Ascending aorta (tissue), 2 donors: ENCODE measurements at places on chromosomes 5 and 9.
A peak's percentile ranks its signal among the peaks of the same experiment; 100 is the strongest.

- DNase-seq: no peak
- no peaks in the 10 kb centered on the region for H3K27me3 ChIP-seq
- H3K27ac ChIP-seq: no peak overlapping the region
- no peaks in the 10 kb centered on the region for H3K36me3 ChIP-seq
- no peaks in the 10 kb centered on the region for H3K4me1 ChIP-seq
Observed at GRCh38 chr5:88545338-88545737, 276.7 kb upstream of the TMEM161B start.

DNA sequence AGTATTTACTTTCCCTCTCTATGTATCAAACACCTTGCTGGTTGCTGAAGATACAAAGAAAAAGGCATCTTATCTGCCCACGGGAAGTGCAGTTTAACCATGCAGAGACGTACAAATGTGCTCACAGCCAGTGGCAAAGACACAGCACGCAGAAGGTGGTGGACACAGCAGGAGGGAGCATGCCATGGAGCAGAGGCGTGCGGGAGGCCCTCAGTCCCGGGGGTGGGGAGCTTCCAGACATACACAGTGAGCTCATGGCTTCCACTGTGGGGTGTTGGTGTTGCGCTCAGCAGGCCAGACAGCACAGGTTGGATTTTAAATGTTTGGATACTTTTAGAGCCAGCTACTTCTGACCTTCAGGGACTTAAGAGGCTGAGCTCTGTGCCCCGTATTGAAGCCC, 8.8 kb upstream of the BARX1 start:
- no peaks in the 10 kb centered on the region for H3K36me3 ChIP-seq
- H3K27me3 ChIP-seq: peaks cover 21% of the 10 kb centered on the region
- DNase-seq: peak; percentile 18
- H3K4me3 ChIP-seq: no peak overlapping the region
- peaks cover 13% of the 10 kb centered on the region for H3K4me1 ChIP-seq

- H3K27ac ChIP-seq: no peak overlapping the region
- no peaks in the 10 kb centered on the region for H3K4me1 ChIP-seq
- H3K27me3 ChIP-seq: no peaks in the 10 kb centered on the region
- no peak for DNase-seq
- H3K4me3 ChIP-seq: no peak overlapping the region
Observed at GRCh38 chr9:81390792-81391456, 298.4 kb downstream of the TLE1 start.

DNA sequence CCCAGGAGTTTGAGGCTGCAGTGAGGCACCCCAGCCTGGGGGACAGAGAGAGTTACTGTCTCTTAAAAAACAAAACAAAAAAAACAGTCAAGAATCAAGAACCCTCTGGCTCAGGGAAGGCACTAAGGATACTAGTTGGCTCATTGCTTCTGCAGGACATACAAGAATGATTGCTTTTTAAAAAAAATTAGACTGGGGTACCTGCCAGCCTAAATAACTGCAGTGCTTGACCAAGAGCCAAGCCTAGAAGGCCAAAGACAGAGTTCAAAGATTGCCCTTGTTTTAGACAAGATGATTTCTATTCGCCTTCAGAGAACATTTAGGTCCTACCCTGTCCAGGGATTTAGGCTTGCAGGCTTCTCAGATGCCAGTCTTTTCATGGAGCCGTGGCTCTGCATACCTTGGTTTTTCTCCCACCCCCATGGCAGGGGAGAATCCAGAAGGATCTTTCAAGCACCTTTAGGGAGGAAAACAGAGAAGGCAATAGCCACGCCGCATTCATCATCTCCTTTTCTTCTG, 93.7 kb upstream of the IL6ST start:
- DNase-seq: no peak
- no peak overlapping the region for H3K27ac ChIP-seq
- no peaks in the 10 kb centered on the region for H3K36me3 ChIP-seq
- no peaks in the 10 kb centered on the region for H3K27me3 ChIP-seq
- no peaks in the 10 kb centered on the region for H3K4me1 ChIP-seq

- no peaks in the 10 kb centered on the region for H3K4me1 ChIP-seq
- no peak overlapping the region for H3K27ac ChIP-seq
- no peak overlapping the region for H3K4me3 ChIP-seq
- no peaks in the 10 kb centered on the region for H3K27me3 ChIP-seq
- H3K36me3 ChIP-seq: no peaks in the 10 kb centered on the region
- no peak for DNase-seq
Observed at GRCh38 chr5:60131504-60131903, 238.0 kb upstream of the PDE4D start.

- H3K36me3 ChIP-seq: no peaks in the 10 kb centered on the region
- H3K4me3 ChIP-seq: no peak overlapping the region
- H3K27ac ChIP-seq: peak overlapping the region; percentile 82
- DNase-seq: no peak
- peaks cover 30% of the 10 kb centered on the region for H3K4me1 ChIP-seq
Observed at GRCh38 chr5:60520451-60521227, 179.3 kb downstream of the DEPDC1B start.

- no peaks in the 10 kb centered on the region for H3K27me3 ChIP-seq
- H3K4me3 ChIP-seq: no peak overlapping the region
Observed at GRCh38 chr5:82417776-82418607, 139.8 kb upstream of the RPS23 start.

GRCh38 chr9:95074632-95075031, 242.9 kb downstream of the FANCC start:
- H3K27me3 ChIP-seq: no peaks in the 10 kb centered on the region
- H3K27ac ChIP-seq: peak overlapping the region; percentile 95
- peaks cover 34% of the 10 kb centered on the region for H3K36me3 ChIP-seq
- peak; percentile 61 for DNase-seq
- peak overlapping the region; percentile 33 for H3K4me3 ChIP-seq

DNA sequence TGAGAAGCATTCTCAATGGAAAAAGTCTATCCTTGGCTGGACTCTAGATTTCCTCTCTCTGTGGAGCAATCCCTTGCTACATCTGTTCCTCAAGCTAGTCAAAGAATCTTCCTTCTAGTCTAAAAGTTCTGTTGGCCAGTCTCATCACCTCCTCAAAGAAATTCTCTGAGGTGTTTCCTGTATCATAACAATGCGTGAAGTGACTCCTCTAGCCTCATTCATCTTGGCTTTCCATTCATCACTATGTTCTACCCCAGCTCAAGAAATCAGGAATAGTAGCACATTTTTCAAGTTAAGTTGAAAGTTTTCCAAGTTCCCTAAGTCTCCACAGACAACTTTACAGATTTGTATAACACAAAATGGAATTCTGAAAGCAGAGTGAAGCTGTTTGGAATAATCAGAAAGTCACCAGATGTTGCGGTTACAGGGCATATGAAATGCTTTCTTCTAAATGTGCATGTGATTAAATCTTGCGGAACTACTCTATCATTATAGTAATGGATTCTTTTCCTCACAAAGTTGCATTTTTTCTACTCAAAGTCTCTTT, 176.6 kb upstream of the FREM1 start:
- H3K4me3 ChIP-seq: no peak overlapping the region
- H3K36me3 ChIP-seq: no peaks in the 10 kb centered on the region
- no peaks in the 10 kb centered on the region for H3K27me3 ChIP-seq
- H3K4me1 ChIP-seq: no peaks in the 10 kb centered on the region
- DNase-seq: no peak

DNA sequence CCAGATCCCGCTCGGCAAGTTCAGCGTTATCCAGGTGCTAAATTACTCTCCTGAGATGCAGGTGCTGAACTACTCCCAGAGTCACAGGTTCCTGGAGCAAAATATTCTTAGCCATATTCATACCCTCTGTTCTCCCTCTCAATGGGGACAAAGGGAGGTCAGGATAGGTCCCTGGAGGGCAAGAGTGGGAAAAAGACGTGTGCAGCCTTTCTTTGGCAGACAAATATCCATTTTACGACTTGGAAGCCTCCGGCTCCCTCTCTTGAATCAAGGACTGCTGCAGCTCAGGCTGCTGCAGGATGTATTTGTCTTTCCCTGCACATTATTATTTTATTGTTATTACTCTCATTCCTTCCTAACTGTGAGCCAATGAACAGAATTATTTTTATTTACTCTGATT, 590.2 kb downstream of the NR2F1-AS1 start:
- DNase-seq: no peak
- H3K4me3 ChIP-seq: no peak overlapping the region
- no peak overlapping the region for H3K27ac ChIP-seq
- no peaks in the 10 kb centered on the region for H3K4me1 ChIP-seq

DNA sequence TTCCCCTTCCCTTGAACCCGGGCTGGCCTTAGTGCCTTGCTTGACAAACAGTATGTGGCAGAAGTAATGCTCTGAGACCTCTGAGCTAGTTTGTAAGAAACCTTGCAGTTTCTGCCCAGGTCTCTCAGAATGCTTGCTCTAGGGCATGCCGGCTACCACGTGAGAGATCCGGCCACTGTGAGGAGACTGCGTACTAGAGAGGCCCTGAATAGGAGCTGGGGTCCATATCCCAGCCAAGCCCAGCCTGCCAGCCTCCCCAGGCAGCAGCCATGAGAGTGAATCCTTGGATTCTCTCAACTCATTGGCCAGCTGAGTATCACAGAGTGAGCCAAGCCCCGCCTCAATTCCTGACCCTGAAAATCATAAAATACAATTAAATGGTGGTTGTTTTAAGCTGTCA, 16.0 kb upstream of the COL15A1 start:
- no peak overlapping the region for H3K4me3 ChIP-seq
- no peaks in the 10 kb centered on the region for H3K4me1 ChIP-seq

GRCh38 chr5:147446523-147446922, 63.3 kb downstream of the DPYSL3 start:
- H3K27ac ChIP-seq: peak overlapping the region; percentile 96
- H3K4me1 ChIP-seq: no peaks in the 10 kb centered on the region
- no peaks in the 10 kb centered on the region for H3K36me3 ChIP-seq
- H3K27me3 ChIP-seq: no peaks in the 10 kb centered on the region
- DNase-seq: no peak

- H3K4me1 ChIP-seq: no peaks in the 10 kb centered on the region
- no peaks in the 10 kb centered on the region for H3K36me3 ChIP-seq
- no peak overlapping the region for H3K27ac ChIP-seq
- no peaks in the 10 kb centered on the region for H3K27me3 ChIP-seq
Observed at GRCh38 chr5:163535290-163535689, 29.9 kb downstream of the MAT2B start.

GRCh38 chr5:17413691-17414090, 84.3 kb upstream of the TAF11L2 start:
- DNase-seq: no peak
- H3K36me3 ChIP-seq: no peaks in the 10 kb centered on the region
- H3K27ac ChIP-seq: no peak overlapping the region
- no peak overlapping the region for H3K4me3 ChIP-seq
- no peaks in the 10 kb centered on the region for H3K4me1 ChIP-seq

DNA sequence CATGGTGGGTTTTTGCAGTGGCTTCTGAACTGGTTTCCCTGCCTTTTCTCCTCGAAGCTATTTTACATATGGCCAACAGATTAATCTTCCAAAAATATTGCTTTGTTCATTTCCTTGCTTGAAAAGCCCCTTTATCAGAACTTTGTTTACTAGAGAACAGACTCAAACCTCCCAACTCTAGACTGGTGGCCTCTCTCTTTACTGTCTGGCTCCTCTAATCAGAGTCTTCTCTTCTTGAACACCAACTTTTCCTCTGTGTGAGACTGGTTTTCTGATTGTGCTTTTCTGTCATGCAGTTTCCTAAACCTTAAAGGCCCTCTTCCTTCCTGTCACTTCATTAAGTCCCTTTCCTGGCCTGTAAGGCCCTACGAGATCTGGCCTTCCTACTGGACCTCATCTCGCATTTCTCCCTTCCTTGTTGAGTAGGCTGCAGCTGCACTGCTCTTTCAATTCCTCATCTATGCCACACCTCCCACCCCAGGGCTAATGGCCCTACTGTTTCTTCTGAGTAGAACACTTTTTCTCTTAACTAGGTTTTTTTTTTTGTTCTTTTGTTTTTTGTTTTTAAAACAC, 5.7 kb downstream of the C9orf43 start:
- no peak for DNase-seq
- no peaks in the 10 kb centered on the region for H3K4me1 ChIP-seq

- H3K4me3 ChIP-seq: no peak overlapping the region
- H3K27ac ChIP-seq: no peak overlapping the region
- H3K36me3 ChIP-seq: no peaks in the 10 kb centered on the region
- no peak for DNase-seq
Observed at GRCh38 chr9:80507611-80508010, 935.8 kb downstream of the TLE4 start.

DNA sequence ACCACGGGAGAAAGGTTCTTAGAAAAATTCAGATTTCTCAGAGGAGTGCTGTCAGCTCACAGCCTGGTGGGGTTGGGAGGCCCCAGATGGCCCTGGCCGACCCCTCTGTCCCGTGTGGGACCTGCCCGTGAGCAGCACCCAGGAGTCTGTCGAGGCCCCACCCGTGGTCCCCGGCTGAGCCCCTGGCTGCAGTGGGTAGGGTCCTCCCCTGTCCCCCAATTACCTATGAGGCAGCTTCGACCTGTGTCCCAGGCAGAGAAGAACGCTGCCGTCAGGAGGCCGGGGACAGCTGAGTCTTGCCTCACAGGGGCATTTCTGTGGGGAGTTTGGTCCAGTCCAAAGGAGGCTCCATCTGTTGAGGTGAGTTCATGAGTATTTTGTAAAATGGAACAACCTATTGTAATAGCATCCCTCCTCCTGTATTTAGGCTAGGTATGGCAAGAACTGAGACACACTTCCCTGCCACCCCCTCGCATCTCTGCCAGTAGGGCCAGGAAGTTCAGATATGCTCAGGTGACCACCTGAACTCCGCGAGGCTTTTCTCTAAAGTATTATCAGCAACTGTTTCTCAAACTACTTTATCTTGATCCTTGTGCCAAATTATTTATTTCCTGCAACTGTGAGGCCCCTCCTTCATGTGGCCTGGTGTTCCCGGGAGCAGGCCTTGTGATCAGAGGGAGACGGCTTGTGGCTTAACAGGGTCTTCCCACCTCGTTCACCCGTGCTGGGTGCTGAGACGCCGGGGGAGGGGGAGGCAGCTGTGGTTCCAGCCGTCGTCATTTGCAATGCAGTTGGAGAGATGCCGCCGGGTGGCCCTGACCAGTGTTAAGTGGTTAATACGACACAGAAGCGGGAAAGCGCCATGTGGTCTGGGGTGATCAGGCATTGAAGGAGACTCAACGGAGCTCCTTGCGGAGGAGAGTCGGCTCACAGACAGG, 1.7 kb downstream of the AHRR start:
- H3K4me3 ChIP-seq: no peak overlapping the region
- no peaks in the 10 kb centered on the region for H3K36me3 ChIP-seq
- H3K4me1 ChIP-seq: peaks cover 9% of the 10 kb centered on the region
- H3K27ac ChIP-seq: no peak overlapping the region
- peaks cover 9% of the 10 kb centered on the region for H3K27me3 ChIP-seq

DNA sequence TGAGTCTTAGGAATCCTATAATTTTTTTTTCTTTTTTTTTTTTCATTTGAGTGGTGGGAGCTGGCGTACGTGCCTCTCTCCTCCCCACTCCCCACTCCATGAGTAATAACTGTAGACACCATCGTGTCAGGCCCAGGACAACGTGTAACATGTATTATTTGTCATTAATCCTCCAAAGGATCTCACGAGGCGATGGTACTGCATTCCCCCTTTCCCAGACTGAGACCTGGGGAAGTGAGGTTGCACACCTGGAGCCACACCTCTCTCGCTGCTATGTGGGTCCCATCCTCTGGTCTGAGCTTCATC, 6.1 kb upstream of the IER5L start:
- no peaks in the 10 kb centered on the region for H3K4me1 ChIP-seq
- H3K27me3 ChIP-seq: no peaks in the 10 kb centered on the region
- H3K27ac ChIP-seq: no peak overlapping the region
- H3K36me3 ChIP-seq: no peaks in the 10 kb centered on the region
- DNase-seq: no peak
